Central memory CD4-positive, alpha-beta T cell (primary cell): ENCODE measurements at places on chromosomes 2 and 18.

DNA sequence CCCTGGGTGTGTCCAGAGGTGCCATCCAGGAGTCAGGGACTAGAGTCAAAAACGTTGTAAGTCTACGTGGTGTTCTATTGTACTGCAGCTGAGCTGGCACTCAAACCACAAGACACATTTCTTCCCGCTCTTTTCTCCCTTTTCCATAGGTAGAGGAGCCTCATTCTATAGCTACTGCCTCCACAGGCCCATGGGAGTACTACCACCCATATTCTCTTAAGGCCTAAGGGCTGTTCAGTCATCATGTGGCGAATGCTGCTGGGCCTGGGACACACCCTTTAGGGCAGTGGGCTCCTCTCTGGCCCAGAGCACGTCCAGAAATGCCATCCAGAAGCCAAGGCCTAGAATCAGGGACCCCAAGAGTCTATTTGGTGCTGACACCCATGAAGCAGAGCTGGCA lies 1271.7 kb downstream of the CNTNAP5 start:
- no peak for DNase-seq

DNA sequence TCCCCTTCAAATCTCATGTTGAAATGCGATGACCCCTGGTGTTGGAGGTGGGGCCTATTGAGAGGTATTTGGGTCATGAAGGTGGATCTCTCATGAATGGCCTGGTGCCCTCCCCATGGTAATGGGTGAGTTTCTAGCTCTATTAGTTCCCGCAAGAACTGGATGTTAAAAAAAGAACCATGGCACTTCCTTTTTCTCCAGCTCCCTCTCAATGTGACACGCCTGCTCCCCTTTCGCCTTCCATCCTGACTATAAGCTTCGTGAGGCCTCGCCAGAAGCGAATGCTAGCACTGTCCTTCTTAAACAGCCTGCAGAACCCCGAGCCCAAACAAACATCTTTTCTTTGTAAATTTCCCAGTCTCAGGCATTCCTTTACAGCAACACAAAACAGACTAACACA lies 303.2 kb upstream of the REV1 start:
- DNase-seq, result no peak

- DNase-seq, result no peak
Measured at GRCh38 chr2:3785220-3785889, 82.0 kb downstream of the DCDC2C start.

- DNase-seq, result no peak
Measured at GRCh38 chr2:253202-253638, 10.6 kb downstream of the SH3YL1 start.

DNA sequence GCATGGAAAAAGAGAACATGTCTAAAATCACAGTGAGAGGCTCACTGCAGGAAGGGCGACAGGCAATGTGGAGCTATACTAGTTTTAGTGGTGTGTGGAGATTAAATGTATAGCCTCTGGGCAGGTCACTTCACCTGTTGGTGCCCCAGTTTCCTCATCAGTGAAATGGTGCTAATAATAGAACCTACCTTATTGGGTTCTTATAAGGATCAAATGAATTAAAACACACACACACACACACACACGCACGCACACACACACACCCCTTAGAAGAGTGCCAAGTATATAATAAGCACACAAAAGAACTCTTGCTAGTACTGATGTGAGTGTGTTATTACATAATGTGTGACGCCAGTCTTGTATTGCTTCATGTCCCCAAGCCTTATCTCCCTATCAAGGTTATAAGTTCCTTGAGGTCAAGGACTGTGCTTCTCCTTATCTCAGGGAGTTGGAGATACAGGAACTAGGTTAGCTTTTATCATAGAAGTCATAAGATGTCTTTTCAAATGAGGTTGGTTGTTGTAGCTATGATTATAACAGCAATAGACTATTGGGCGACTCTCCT lies 98.0 kb upstream of the CXCR4 start:
- DNase-seq, result no peak

DNA sequence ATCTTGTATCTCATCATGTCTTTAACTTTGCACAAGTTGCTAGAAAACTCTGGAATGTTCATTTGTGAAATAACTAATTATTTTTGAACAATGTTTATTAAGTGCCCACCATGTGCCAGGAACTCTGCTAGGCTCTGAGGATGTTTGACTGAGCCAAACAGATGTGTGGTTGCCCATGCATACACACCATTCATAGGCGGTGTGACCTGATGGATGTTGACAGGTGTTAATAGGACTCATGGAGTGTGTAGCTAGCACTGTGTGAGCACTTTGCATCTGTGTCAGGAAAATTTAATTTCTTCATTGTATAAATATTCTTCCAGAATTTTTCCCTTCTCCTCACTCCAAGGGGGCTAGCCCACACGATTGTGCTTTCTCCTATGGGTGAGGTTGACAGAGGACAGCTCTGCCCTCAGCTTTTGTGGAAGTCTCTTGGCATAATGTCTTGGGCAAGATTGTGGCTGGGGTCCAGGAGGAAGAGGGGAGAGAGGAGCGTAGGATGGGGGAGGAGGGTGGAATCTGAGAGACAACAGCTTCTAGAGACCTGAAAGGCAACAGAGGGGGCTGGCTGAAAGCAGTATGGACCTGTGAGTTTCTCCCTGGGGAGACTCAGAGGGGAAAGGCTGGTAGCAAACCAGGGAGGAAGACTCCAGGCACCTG lies 214.6 kb upstream of the CXCR4 start:
- no peak for DNase-seq

DNA sequence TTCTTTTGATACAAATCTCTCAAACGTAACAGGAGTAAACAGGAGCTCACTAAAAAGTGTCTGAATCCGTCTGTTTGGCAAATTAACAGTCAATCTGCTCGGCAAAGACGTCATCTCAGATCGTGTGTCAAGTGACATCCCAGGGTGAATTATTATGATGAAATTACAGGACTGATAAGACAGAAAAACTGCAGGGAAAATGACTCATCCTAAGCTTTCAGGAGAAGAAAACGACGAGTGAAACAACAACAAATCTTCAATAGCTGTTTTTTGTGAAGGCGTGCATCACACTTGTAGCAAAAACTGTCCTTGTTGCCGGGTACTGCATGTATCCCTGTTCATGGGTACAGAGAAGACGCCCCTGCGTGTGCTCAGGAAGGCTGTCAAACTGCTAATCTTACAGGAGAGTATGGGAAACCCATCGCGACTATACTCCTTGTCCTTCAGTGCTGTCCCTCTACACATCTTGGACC lies 24.9 kb downstream of the EPB41L3 start:
- DNase-seq, result no peak
